ENCODE measurements at places on chromosomes 2 and 18. TPM values are rescaled to one million over a fixed set of nuclear protein-coding genes. Genes with fewer than 3 reads are reported as not detected.

DNA sequence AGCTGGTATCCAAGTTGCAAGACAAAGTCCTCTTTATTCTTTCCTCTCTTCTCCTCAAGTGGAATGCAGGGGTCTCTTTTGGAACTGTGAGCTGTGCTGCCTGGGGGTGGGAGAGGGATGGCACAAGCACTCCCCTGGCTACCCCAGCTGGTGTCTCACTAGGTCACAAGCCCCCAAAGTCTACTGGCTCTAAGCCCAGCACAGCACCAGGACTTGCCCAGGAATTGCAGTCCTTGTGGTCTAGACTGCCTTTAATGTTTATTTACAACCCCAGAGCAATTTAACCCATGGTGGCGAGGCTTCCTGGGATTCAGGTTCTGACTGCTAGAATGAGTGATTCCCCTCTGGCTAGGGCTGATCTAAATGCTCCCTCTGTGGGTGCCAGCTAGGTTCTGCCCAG, 199.0 kb upstream of the STK17B start:
- DNase-seq, result no peak

GRCh38 chr2:59171019-59171418, 929.9 kb upstream of the FANCL start:
- DNase-seq, result no peak

- DNase-seq, result no peak
These were observed 29.3 kb upstream of the FAM171B start for GRCh38 chr2:186664385-186665043.

GRCh38 chr18:68262690-68263294, 452.1 kb downstream of the TMX3 start:
- no peak for DNase-seq

The FHL2 gene
- total RNA-seq, result 2.6 TPM

The SPC25 gene
- total RNA-seq, result 2.4 TPM

- DNase-seq, result no peak
These were observed 25.8 kb upstream of the CABYR start for GRCh38 chr18:24112874-24113615.

DNA sequence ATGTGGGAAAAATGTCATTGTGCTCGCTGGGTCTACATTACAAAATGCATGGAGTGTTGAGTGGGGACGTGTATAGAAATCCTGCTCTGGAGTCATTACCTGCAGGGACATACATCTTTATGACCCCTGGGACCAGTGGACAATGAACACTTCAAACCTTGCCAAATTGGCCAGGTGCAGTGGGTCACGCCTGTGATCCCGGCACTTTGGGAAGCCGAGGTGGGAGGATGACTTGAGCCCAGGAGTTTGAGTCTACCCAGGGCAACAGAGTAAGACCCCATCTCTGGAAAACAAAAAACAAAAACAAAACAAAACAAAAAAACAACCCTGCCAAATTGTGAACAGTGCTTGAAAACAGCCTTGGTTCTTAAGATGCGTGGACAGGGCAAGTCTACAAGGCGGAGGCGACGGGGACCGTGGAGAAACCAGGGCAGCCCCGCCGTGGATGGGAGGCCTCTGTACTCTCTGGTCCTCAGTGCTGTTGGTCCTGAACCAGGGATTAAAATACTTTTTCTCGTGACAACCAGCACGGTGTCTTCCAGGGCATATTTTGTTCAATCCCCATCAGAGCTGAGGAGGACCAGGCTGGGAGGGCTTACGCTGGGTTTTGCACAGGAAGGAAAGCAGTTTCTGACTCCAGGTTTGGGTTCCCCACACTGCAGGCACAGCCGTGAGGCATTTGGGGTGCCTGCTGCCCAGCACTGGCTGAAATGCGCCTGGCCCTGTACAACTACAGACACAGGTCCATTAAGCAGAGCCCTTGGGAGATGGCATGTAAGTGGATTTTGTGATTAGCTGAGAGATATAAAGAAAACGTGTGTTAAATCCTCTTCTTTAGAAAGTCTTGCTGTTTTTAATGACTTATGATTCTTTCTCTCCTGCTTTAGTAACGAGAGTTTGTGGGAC, 13.7 kb downstream of the COLEC11 start:
- DNase-seq, result no peak

DNA sequence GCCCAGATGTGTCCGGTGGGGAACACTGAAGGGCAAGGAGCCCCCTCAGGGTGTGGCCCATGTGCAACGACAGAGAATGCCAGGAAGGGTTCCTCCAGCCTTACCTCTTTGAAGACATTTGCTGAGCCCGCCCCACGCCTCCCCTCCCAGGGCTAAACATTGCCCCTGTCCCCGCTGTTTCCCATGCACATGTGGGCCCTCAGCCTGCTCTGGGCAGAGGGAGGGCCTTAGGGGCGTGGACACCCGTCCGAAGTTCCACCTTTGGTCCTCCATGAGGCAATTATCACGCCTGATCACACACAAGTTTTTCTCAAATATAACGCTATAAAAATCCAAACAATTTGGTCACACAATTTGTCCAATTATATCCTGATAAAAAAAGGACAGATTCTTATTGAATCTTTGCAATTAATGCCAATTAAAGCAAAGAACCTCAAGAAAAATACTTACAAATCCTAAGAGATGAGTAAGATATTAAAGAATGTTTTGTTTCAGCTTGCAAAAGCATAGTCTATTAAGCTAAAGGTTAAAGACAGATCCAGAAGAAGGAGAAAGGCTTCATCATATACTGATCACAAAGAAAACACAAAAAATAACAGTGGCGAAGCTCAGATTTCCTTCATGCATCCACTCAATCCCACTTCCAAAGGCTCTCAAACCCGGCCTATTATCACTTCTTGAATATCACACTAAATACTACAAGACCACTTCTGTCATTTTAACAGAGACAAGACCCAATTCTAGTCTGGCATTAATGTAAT, 55.2 kb upstream of the LDLRAD4 start:
- DNase-seq, result no peak

- DNase-seq, result no peak
These were observed 20.3 kb downstream of the HPCAL1 start for GRCh38 chr2:10322973-10323372.

DNA sequence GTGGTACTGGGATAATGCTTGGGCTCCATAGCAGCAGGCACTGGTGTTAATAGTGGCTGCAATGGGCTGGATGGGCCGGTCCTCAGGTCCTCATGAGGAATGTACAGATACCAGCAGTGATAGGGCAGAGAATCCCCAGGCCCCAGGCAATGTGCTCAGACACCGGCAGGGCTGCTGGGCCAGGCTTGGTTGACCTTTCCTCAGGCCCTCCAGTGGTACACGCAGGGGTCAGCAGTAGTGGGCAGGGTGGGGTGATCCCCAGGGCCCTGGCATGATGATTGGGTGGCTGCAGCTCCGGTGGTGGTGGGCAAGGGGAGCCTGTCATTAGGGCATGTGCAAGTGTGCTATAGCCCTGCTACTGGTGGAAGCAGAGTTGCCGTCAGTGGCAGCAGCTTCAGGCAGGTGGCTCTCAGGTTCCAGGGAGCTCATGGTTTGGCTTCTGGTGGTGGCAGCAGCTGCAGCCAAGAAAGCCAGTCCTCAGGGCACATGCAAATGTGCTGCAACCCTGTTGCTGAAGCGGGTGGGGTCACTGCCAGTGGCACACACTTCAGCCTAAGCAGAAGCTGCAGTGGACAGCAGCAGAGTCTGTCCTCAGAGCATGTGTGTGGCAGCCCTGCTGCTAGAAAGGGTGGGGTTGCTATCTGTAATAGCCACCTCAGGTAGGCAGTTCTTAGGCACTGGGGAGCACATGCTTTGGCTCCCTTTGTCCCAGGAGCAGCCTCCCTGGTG, 56.8 kb downstream of the CCNT2 start:
- no peak for DNase-seq

DNA sequence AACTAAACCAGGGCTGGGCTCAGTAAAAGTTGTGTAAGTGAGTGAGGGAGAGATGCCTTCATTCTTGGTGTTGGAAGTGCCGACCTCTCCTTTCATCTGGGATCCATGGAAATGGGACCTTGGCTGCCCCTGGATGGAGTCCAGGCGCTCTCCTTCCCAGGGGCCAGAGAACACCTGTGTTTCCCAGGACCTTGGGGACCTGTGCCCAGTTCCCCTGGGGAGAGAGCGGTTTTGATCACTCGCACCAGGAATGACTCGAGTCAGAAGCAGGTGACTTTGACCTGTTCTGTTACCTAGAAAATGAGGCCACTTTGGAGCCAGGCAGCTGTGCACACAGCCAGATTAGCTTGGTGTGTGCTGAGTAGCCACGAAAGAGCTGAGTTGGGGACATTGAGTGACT, 97.3 kb downstream of the SH3BP4 start:
- no peak for DNase-seq

DNA sequence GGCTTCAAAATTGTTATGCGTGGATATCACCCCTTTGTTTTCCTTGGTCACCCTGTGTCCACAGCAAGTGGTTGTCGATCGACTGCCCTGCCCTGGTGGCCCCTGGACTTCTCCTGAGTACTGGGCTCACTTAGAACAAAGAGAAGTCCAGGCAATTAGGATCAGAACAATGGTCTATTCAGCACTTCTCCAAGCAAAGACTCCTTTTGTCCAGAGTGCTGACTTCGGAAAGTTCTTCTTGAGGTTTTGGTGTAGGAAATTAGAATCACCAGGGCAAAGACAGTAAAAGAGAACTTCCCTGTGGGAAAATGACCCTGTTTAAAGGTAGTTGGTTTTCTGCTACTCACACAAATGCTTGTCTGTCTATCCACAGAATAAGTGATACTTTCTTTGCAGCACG, 173.9 kb downstream of the FHOD3 start:
- no peak for DNase-seq

DNA sequence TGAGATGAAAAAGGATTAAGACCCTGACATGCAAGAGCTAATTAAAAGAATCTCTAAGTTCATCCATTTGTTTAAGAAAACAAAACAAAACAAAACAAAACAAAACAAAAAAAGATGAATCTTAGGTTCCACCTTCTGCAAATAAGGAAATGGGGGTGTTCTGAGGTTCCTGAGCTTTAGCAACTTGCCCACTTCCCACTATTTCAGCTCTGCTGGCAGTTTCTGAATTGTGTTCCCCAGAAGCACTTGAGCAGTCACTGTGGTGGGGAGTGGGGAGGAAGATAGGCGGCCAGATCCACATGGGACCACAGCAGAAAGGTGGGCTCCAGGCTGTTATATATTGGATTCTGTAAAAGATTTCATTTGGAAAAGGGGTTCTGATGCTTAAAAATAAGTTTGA, 20.3 kb downstream of the INO80C start:
- DNase-seq, result no peak

The FAP gene
- not detected for total RNA-seq

The SNORC gene
- 1.2 TPM for total RNA-seq

The RFTN2 gene
- total RNA-seq, result not detected

- no peak for DNase-seq
These were observed 20.0 kb upstream of the NFE2L2 start for GRCh38 chr2:177284531-177284930.

DNA sequence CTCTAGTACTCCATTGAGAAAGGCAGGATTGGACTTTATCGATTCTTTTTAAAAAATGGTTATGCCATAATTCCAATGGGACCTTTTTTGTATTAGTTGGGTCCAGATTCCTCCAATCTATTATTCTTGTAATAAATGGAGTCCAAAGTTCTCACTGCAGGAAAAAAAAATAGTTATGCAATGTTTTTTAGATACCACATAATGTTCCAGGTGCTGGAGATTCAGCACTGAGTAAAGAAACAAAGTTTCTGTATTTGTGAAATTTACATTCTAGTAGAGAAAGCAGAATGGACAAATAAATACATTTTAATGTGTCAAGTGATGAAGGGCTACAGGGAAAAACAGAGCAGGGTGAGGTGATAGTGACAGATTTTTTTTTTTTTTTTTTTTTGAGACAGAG, 78.5 kb upstream of the MYCN start:
- DNase-seq, result no peak

The EPAS1 gene
- total RNA-seq, result 7.0 TPM

The MSH6 gene
- 186 TPM for total RNA-seq

DNA sequence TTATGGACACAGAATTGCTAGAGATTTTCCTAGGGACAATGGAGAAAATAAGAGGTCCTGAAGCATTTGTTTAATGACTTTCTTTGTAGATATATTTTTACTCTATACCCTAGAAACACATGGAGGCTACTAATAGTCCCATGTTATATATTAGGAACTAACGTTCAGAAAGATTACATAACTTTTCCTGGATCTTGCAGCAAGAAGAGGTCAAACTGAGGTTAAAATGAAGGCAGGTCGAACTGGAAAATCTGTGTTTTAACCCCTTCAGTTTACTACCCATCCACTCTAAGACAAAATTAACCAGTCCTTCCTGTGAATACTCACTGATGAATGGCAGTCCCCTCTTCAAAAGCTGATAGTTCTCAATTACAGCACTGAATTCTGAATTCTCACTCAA, 1415.8 kb upstream of the CELF4 start:
- no peak for DNase-seq

The TMEFF2 gene
- not detected for total RNA-seq

GRCh38 chr2:66408905-66409304, 26.0 kb upstream of the MEIS1 start:
- no peak for DNase-seq

DNA sequence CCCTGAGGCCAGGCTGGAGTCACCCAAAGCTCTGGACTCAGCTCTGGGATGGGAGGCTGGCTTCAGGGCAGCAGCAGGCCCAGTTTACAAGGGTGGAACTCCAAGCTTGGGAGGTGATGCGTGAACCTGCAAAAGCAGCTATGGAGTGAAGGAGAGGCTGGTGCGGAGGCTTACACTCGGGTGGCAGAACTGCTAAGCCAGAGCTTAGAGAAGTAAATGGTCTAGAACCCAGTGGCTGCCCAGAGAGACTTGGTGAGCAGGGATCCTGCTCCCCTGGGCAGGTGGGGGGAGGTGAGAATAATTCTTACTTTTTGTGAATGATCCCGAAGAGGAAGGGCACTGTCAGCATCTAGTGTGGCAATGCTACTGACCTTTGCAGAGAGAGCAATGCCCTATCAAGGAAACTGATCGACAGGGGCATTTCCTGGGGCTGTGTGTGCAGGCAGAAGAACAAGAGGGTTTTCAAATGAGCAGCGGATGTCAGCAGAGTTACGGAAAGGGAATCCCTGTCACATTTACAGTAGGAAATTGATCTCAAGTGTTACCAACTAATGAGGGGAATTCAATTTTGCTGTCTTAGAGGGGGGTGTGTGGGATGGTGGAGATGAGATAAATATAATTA, 80.4 kb downstream of the TGFA start:
- no peak for DNase-seq

The MAIP1 gene
- total RNA-seq, result 53.6 TPM

DNA sequence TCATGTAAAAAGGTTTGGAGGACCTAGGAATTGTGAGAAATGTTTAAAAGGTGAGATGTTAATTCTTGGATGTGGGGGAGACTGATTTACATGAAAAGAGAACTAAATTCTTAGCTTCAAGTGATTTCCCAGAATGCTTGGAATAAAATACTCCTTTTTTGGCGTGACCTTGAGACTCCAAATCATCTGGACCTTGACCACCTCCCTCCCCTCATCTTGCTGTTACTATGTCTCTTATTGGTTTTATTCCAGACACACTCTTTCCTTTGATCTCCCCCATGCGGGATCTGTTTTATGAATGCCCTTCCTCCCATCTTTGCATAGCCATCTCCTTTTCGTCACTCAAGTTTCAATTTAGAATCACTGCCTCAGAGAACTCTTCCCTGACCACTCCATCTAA, 20.0 kb upstream of the LRRTM1 start:
- DNase-seq, result no peak

The EIF4E2 gene
- total RNA-seq, result 77.2 TPM
